ENCODE measurements at places on chromosomes 3 and 15.
A peak's percentile ranks its signal among the peaks of the same experiment; 100 is the strongest.

GRCh38 chr15:64774629-64775493 lies 528 bp downstream of the RBPMS2 start:
- no peak for DNase-seq

DNA sequence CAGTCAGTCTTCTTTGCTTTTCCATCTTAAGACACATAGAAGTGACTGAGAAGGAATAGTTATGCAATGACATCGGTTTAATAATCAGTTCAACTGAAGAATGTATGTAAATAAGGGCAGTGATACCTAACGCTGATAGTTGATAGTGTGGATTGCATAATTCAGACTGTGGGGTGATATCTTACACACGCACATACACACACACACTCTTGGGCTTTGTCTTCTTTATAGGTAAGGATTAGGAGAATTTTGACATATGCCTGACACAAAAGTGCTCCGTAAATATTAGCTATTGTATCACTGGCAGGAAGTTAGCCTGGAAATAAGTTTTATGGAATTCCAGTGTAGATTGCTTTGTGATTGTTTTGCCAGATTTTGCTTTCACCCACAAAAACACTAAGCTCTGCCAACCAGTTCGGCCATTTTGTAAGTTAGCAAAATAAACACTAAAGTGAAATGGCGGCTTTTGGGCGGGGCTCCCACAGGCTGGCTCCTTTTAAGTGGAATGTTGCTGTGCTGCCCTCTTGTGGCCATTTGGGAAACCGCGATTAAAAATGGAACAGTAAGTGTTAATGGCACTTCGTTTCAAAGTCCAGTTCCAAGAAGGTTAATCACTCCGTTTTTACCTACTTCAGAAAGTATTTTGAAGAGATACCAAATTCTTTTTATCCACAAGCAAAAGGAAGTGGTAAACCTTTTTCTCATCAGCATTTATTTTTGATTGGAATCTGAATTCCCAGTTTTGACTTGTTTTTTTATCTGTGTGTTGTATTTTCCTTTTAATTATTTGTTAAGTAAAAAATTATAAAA lies 17.7 kb downstream of the CHD2 start:
- DNase-seq: peak; percentile 83

DNA sequence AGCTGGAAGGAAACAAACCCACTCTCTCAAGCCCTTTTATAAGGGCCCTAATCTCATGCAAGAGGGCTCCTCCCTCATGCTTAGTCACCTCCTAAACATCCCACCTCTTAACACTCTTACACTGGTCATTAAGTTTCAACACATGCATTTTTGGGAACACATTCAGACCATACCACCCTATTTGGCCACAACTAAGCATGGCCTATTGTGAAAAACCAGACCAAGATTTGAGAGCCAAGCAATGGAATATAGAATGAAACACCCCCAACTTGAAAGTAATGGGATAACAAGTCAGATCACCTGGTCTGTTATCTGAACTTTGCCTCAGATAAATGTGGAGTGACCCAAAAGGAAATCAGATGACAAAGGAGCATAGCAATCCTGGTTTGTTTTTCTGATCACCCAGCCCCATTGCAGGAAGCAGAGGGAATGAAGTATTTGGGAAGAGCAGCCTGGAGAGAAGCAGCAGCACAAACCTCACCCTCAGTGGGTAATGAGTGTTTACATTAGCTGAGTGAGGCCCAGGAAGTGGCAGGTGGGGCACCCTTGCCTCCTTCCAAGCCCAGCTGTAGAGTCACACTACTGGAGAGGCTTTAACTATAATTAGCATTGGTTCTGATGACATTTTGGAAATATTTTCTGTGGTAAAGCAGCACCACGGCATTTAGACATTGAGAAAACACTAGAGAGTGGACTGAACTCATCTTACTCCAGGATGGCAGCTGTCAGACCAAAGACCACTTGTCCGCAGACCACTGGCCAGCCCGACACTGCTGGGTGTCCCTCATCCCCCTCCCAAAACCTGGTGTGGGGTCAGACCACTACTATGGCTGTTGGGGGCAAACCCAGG lies 48.8 kb upstream of the PRTG start:
- no peak for DNase-seq

DNA sequence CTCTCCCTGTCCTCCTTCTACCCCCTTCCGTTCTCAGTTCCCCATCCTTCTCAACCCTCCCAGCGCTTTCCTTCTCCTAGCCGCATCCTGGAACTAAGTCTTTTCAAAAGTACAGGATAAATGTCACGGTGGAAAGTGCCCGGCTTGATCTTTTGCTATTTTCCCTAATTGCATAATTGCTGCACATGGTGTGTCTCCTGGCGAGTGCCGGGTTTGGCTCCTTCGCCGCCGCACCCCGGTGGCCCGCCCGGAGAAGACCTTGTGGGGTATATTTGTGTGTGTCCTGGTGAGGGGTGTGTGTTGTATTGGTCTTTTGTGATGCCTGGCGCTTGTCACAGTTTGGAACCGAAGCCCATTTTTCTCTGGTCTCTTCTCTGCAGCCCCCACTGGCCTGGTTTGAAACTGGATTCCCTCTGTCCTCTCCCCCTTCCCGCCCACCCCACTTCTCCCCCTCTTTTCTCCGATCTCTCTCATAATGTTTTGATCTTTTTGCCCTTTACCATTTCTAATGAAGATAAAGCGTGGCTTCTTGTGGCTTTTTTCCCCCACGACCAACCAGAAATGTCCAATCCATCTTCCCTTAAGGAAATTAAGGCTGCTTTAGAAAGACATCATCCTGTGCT lies 692 bp downstream of the UBE2E2 start:
- no peak for DNase-seq

GRCh38 chr15:91061997-91062396 lies 38.1 kb upstream of the SV2B start:
- no peak for DNase-seq

- DNase-seq: no peak
These were observed 46.3 kb upstream of the INSYN1 start for GRCh38 chr15:73799466-73799865.

DNA sequence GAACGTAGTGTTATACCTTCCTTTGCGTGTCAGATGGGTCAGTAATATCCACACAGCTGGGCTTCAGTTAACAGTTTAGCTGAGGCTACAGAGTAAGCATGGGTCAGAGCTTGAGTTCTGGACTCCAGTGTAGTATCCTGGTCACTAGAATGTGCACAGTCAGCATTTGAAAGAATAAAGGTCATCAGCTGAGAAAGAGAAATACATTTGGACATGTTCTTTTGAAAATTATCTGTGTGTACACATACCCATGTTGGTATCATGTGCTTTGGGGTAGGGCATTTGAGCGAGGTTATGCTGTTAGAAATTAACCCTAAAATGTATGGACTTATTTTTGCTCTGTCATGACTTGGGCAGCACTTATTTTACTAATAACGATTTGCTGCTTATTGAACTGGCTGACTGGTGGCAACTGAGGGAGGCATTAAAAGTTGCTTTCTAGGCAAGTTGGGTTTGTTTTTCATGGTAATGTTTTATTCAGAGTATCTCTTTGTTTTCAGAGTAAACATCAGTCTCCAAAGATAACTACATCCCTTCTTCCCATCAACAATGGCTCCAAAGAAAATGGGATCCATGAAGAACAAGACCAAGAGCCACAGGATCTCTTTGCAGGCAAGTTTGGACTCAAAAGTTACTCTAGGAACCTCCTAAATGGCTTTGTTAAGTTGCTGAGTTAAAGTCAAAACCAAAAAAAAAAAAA lies 16.4 kb downstream of the SNX1 start:
- no peak for DNase-seq

DNA sequence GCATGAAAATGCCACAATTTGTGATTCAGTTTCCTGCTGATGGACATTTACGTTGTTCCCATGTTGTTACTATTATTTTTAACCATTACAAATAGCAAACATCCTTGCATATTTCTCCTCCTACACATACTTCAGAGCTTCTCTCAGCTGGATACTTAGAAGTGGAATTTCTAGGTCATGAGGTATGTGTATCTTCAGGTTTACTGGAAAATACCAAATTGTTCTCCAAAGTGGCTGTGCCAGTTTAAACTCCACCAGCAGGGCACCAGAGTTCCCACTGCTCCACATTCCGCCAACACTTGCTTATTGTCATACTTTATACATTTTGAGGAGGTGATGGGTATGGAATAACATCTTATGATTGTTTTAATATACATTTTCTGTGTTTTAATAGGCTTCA lies 45.7 kb downstream of the PRR23E start:
- DNase-seq: no peak

DNA sequence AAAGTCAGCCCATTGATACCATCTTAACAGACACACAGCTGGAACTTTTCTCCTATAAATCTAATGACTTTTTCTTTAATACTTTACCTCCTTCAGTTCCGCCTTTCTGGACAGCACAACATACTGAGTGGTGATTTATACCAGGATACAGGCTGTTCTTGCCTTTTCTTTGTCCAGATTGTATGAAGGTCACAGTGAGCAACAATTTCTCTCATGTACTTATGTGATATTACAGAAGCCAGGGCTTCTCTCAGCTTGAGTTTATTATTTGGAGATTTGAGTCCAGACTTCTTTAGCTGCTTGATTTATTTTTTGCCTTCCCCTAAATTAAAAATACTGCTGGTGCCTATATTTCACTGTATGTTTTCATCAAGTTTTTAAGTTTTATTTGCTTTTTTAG lies 976.0 kb downstream of the ROBO2 start:
- DNase-seq: no peak

GRCh38 chr3:48504051-48504946 lies at the start of gene SHISA5:
Gene SHISA5 (minus strand): TSS chr3:48504174. CDS start chr3:48504094, 80 bp downstream.
- DNase-seq: peak; percentile 14

DNA sequence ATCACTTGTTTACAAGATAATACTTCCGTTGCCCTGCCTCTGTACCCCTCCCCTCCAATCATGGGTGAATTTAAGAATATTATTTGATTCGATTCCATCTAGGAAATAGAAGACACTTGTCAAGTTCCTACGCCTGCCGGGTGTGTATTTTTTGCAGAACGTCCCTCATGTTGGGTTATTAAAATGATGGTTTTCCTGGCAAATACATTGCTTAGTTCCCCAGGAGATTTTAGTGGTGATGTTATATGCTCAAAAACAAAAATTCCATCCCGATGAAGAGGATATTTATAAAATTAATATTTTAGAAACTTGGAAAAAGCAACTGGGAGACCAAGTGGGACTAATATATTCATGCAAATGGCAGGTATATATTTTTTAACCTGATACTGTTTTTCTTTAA lies 548.4 kb downstream of the EDEM1 start:
- DNase-seq: no peak

GRCh38 chr15:82653483-82654168 lies 6.5 kb upstream of the CPEB1 start:
- no peak for DNase-seq

DNA sequence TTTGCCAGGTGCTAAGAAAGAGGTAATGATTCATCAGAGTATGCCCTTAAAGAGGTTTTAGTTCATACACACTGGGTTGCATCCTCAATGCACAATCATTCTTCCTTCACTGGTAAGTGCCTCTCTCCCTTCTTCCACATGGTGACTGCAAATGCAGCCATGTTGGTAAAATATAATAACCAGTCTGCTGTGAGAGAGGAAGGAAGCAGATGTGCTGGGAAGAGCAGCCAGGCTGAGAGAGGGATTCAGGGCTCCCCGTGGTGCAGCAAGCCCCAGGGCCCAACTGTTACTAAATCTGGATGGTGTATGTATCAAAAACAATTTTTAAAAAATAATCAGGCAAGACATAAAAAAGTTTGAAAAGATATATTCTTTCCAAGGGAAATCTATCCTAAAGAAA lies 498.1 kb downstream of the MAGI1 start:
- DNase-seq: no peak

- DNase-seq: no peak
These were observed 12.7 kb upstream of the MINDY4B start for GRCh38 chr3:150917951-150918350.

DNA sequence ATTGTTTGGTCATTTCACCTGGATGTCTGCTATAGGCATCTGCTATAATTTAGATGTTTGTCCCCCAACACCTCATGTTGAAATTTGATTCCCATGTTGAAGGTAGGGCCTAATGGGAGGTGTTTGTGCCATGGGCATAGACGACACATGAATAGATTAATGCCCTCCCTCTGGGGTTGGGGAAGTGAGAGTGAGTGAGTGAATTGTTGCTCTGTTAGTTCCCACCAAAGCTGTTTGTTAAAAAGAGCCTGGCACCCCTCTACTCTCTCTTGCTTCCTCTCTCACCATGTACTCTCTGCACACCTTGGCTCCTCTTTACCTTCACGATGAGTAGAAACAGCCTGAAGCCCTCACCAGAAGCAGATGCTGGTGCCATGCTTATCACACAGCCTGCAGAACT lies 23.9 kb upstream of the SORD start:
- DNase-seq: no peak

GRCh38 chr3:37891227-37891626 lies 29.5 kb downstream of the CTDSPL start:
- DNase-seq: no peak

GRCh38 chr3:4716706-4717362 lies 223.7 kb downstream of the ITPR1 start:
- no peak for DNase-seq
